ENCODE measurements at places on chromosomes 3 and 15.

DNA sequence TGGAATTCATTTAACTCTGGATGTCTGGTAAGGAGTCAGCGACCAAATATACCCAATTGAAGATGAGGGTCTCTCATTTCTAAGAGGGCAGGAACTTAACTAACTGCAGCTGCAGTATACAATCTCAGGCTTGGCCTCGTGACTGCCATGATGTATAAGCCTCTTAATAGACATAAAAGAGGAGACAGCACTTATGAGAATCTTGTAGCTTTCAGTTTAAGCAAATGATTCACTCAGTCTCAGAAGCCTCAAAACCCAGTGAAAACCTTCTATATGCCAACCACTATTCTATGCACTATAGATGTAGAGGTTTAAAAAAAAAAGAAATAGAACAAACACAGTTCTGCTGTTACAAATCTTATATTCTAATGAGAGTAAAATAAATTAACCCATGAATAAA lies 513.9 kb downstream of the TBL1XR1 start:
- no peak for DNase-seq

DNA sequence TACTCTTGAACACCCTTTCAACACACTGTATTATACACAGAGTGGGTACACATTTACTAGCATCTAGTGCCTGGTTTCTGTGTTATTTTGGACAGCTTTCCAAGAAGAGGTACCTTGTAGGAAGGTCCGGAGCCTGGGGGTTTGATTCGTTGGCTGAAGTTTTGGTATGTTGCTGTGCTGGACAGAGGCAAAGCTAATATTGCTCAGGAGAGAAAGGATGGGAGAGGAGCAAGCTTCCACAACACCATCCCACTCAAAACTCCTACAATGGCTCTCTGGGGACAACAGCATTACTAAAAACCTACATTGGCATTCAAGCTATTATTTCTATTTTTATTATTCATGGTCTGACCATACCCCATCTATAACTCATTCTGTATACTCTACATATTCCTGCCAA lies 1.1 kb upstream of the LYSMD2 start:
- DNase-seq: no peak

DNA sequence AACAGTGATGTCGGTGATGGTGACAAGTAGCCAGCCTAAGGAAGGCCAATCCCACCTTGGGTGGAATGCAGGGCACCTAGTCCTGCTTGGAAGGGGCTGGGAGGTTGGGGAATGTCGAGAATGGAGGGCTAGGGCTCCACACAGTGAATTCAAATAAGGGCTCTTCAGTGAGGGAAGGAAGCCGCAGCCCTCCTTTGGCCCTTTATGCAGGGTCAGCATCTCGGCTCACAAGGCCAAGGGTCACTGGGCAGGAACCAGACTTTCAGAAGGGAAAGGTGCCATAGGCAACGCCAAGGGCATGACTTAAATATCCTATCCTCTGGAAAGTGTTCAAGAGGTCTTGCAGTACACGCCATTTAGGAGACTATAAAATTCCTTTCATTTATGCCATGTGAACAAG lies 56.9 kb downstream of the CLEC3B start:
- DNase-seq: no peak

DNA sequence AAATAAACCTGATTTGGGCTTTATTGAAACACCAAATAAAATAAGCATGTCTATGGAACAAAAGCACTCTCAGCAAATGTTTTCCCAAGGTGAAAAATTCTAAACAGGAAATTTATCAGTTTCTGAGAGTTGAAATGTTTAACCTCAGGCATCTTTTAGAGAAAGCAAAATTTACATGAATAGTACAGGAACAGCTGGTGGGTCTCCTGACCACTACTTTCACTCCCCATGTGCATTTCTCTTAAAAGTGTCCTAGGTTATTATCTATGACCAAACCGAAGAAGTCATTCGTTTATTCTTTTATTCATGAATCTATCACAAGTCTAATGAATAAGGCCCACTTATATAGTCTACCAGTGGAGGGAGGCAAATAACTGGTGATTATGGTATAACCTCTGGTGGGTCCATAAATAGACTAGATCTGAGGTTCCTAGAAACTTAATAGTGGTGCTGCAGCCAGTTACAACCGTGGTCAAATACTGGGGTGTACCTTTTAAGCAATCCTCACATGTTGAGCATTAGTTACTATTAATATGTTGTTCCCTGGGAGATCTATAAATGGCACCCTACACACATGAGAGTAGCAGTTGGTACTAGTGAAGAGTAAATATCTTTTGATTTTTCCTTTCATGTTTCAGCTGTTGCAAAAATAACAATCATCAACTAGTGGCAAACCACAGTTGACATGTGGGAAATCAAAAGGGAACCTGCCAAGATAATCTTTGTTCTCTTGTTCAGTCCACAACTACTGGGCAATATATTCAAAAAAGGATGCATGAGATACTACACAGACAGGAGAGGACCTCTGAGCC lies 169.3 kb upstream of the STAC start:
- no peak for DNase-seq

DNA sequence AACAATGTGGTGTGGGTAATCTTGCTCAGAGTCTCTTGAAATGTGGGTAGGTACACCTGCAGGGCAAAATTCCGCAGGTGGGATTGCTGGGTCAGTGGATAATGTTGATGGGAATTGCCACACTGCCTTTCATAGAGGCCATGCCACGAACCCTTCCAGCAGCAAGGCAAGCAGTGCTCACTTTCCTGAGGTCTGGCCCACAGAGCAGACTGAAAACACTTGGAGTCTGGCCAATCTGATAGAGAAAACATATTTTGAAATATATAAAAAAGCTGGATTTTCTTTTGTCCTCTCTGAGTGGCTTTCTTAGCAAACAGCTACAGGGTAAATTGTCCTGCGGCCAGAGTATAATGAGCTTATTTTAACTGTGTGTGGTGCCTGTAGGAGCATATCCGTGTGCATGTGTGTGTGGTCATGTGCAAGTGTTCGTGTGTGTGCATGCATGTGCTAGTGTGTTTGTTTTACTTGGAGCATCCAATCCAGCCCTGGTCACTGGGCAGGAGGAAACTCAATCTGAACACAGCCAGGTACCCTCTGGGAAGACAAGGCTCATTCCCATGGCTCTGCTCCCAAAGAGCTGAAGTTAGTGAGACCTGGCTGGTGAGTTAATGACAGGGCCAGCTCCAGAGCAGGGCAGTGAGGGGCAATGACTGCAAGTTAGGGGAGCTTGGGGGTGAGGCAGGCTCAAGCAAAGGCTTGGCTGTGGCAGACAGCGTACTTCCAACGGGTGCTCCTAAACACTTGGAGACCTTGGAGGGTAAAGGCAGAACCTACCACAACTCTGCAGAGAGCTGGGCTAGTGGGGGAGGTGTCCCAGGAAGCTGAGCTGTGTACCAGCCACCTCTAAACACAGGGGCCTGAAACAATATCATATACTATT lies 91.3 kb downstream of the PLXNA1 start:
- no peak for DNase-seq

DNA sequence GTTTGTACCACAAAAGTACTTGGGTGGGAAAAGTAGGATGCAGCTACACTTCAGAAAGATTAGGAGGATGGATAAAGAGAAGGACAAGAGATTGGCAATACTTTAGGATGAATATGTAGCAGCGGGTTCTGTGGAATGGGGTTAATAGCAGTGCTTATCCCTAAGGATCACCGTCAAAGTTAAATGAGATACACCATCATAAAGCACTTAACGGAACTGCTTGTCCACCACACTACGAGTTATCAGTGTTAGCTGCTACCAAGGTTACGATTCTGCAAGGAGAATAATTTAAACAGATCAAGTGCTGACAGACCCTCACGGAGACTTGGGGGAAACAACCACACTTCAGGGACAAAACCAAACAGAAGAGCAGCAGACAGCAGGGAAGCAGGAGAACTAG lies 963 bp downstream of the SHQ1 start:
- DNase-seq: no peak

DNA sequence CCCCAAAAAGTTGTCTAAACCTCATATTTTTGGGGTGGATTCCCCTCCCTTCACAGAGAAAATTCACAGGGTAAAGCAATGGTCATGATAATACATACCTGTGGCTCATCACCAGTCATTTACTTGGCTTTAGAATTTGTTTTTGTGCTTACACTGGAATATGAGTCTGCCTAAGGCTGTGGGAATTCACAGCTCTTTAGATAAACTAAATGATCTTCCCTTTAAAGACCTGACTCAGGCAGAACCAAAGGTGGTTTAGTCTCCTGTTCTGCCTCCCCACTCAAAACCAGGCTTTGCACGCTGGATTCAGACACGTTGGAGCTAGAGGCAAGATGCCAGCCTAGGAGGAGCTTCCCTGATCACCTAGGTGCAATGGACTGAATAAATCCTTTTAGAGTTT lies 40.3 kb upstream of the BNC1 start:
- no peak for DNase-seq

DNA sequence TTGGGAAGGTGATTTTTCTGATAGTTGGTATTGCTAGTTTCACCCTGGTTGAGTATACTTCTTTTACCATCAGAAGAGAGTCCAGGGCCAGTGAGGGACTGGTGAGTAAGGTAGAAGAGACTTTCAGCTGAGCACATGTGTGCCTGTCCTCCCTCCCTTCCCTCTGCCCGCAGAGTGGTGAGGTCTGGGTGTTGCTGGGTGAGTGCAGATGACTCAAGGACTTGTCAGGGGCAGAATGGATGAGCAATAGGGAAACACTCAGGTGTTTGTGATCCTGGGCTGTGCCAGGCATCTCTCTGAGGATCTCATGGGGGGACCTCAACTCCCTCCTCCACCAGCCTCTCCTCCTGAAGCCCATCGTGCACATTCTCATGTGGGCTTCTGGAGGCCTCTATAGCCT lies 76.0 kb upstream of the GSK3B start:
- no peak for DNase-seq
